ENCODE measurements at places on chromosomes 6 and 20. TPM values are rescaled to one million over a fixed set of nuclear protein-coding genes. Genes with fewer than 3 reads are reported as not detected.
A peak's percentile ranks its signal among the peaks of the same experiment; 100 is the strongest.

PSORS1C1 gene
- 0.48 TPM for total RNA-seq

ZKSCAN4 gene
- total RNA-seq: 8.8 TPM

SUMO4 gene
- 1.5 TPM for total RNA-seq

TMEM30A gene
- 65.2 TPM for total RNA-seq

MYO6 gene
- total RNA-seq: 48.1 TPM

DNA sequence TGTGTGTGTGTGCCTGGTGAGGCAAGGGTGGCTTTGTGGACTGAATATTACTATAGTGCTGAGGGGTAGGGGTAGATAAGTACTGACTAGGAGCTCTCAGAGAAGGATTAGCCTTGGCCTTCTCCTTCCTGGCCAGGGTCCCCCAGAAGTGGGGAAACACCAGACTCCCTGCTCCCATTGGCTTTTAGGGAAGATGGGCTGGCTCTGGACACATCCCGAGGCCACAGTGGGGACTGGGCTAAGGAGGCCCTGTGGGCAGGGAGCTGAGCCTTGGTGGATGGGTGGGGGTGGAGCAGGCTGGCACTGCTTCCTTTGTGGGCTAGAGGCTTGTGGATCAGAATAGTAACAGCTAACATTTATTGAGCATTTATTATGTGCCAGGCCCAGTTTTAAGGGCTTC is 3.1 kb downstream of the EPB41L1 start:
- H3K36me3 ChIP-seq: no peaks in the 10 kb centered on the region
- DNase-seq: no peak
- no peak overlapping the region for H3K4me3 ChIP-seq
- H3K27ac ChIP-seq: no peak overlapping the region

DNA sequence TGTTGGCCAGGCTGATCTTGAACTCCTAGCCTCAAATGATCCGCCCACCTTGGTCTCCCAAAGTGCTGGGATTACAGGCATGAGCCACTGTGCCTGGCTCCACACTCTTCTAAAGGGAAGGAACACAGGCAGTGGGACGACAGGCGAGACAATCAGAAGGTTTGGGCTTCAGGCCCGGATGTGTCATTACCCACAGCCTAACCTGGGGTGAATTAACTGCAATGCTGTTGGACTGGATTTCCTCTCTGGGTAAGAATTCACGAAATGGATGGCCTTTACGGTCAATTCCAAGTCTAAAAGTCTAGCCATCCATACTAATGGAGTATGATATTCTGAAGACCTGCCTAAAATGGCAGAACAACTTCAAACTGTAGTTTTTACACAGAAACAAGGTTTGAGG is 83.7 kb upstream of the CCDC28A start:
- H3K27ac ChIP-seq: no peak overlapping the region
- H3K36me3 ChIP-seq: peaks cover 2% of the 10 kb centered on the region
- no peak overlapping the region for H3K4me3 ChIP-seq
- no peaks in the 10 kb centered on the region for H3K4me1 ChIP-seq

DNA sequence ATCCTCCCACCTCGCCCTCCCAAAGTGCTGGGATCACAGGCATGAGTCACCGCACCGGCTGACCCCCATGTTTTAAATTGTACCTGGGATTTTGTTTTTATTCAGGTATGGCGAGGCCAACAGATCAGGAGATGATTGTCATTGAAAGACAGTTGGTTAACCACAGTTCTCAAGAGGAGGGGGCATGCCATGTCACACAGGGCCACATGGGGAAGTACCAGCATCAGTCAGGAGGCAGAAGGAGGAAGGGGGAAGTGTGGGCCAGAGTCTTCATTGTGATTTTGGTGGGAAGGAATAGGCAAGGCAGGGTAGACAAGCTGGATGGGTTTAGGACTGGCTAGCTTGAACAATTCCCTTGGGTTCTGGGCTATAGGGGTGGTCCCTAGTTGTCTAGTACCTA is 9.9 kb upstream of the MMP9 start:
- H3K4me3 ChIP-seq: no peak overlapping the region
- H3K27ac ChIP-seq: no peak overlapping the region
- no peaks in the 10 kb centered on the region for H3K4me1 ChIP-seq
- H3K27me3 ChIP-seq: no peaks in the 10 kb centered on the region

GRCh38 chr6:138430361-138431145 is 26.5 kb downstream of the HEBP2 start:
- no peak for DNase-seq
- no peaks in the 10 kb centered on the region for H3K4me1 ChIP-seq
- H3K27me3 ChIP-seq: no peaks in the 10 kb centered on the region
- no peak overlapping the region for H3K4me3 ChIP-seq
- no peak overlapping the region for H3K27ac ChIP-seq
- H3K36me3 ChIP-seq: peaks cover 25% of the 10 kb centered on the region

DNA sequence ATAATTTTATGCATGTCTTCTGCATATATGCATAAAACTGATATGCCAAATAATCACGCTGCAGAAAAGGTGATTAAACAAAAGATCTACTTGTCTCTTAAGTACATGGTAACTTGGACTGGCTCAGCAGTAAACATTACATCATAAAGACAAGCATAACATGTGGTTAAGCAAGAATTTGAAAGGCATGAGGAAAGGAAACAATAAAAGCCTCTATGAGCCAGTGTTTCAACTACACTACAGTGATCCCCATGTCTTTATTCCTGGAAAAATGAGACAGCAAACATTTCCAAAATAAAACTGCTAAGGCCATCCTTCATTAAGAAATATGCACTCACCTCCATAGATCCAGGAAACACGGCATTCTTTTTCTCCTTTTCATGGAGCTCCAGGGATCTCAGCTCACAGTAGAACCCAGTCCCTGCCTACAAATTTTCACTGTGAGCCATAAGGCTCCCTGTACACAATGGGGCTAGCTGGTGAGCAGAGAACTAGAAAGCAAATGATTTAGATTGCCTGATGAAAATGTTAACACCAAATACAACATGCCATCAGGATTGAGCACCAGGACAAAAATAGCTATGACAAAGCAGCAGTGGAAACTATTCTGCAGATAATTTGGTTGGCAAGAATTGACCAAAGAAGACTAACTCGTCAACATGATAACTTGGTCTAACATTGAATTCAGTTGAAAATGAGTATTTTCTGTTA is 156.1 kb downstream of the COL21A1 start:
- H3K4me3 ChIP-seq: no peak overlapping the region
- H3K27me3 ChIP-seq: no peaks in the 10 kb centered on the region
- H3K4me1 ChIP-seq: no peaks in the 10 kb centered on the region
- H3K27ac ChIP-seq: no peak overlapping the region
- peaks cover 4% of the 10 kb centered on the region for H3K36me3 ChIP-seq

- H3K27ac ChIP-seq: no peak overlapping the region
- no peak overlapping the region for H3K4me3 ChIP-seq
- no peaks in the 10 kb centered on the region for H3K36me3 ChIP-seq
- no peaks in the 10 kb centered on the region for H3K4me1 ChIP-seq
Observed at GRCh38 chr20:19802492-19803158, 44.6 kb downstream of the RIN2 start.

DNA sequence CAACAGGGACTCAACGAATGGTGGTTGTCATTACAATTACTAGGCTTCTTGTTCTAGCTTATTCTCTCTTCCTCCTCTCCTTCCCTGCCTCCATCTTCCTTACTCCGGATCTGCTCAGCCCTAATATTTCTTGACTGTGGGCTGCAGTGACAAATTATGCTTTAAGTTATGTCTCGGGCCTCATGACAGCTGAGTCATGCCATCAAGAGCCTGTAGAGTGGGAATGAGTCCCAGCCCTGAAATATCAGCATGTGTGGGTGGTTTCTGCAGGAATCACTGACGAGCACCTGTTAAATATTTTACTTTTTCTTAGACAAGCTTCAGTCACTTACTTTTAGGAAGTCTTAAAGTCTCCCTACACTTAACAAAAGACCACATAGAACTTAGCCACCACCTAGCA is 83.1 kb upstream of the CBLN4 start:
- H3K36me3 ChIP-seq: peaks cover 5% of the 10 kb centered on the region
- H3K27ac ChIP-seq: no peak overlapping the region

- H3K4me1 ChIP-seq: no peaks in the 10 kb centered on the region
- no peak overlapping the region for H3K27ac ChIP-seq
Observed at GRCh38 chr6:151422981-151423380, 28.9 kb downstream of the RMND1 start.

GRCh38 chr6:125066964-125067363 is 86.6 kb upstream of the TPD52L1 start:
- H3K4me1 ChIP-seq: 0 out of 2 replicates have a peak, but pooled peaks cover 3% of the 10 kb centered on the region
- H3K36me3 ChIP-seq: no peaks in the 10 kb centered on the region
- no peaks in the 10 kb centered on the region for H3K27me3 ChIP-seq
- H3K4me3 ChIP-seq: no peak overlapping the region

DNA sequence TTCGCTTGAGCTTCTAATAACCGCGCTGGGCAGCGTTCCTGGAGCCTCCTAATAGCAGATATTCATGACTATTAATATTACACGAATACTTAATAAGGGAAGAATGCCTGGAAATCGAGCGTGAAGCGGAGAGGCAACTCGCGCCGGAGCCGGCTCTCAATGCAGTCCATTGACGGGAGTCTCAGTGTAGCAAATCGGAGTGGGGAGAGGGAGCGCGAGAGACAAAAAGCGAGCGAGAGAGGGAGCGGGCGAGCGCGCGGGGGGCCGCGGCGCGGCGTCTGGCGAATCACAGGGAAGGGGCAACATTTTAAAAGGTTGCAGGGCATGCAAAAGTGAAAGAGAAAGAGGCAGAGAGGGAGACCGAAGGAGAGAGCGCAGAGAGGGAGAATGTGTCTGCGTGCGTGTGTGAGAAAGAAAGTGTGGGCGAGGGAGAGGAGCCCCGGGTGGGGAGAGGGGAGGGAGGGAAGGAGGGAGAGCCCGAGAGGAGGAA is 2.9 kb downstream of the TFAP2A start:
- H3K36me3 ChIP-seq: no peaks in the 10 kb centered on the region
- no peak overlapping the region for H3K27ac ChIP-seq
- H3K4me1 ChIP-seq: peaks cover 6% of the 10 kb centered on the region
- H3K27me3 ChIP-seq: peaks cover 80% of the 10 kb centered on the region
- DNase-seq: no peak
- peak overlapping the region; percentile 53 for H3K4me3 ChIP-seq

GRCh38 chr6:4930025-4930691 is 73.7 kb downstream of the RPP40 start:
- no peak overlapping the region for H3K27ac ChIP-seq
- H3K36me3 ChIP-seq: peaks cover 5% of the 10 kb centered on the region
- no peak overlapping the region for H3K4me3 ChIP-seq

GRCh38 chr6:2791450-2791974 is 26.3 kb downstream of the WRNIP1 start:
- no peak overlapping the region for H3K27ac ChIP-seq
- H3K27me3 ChIP-seq: no peaks in the 10 kb centered on the region
- DNase-seq: no peak

DNA sequence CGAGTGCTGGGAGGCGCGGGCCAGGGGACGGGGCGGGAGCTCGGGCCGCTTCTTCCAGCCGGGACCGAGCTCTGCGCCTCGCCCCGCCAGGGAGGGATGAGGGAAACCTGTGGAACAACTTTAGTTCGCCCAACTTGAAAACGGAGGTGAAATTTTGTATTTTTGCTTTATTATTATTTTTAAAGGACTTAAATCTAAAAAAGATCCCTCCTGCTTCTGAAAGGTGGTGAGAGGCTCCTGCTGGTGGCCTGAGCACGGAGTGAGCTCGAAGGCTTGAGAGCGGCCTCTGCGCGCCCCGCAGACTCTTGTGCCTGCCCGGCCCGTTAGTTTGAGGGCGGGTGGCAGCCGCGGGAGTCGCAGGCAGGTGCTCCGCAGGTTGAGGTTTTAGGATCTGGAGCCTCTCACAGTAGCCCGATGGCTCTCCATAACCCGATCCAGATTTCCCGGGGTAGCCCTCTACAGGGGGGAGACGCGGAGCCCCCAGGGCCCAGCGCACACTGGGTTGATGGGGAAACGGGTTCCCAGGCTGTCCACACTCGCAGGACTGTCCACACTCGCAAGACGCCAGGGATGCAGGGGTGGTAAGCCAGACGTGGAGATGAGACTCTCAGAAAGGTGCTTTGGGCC is 46.2 kb upstream of the SUPT3H start:
- no peaks in the 10 kb centered on the region for H3K4me1 ChIP-seq
- no peaks in the 10 kb centered on the region for H3K36me3 ChIP-seq
- H3K27ac ChIP-seq: no peak overlapping the region
- H3K27me3 ChIP-seq: peaks cover 31% of the 10 kb centered on the region

GRCh38 chr6:167130712-167131684 is 8.1 kb downstream of the CCR6 start:
- H3K27me3 ChIP-seq: no peaks in the 10 kb centered on the region
- no peaks in the 10 kb centered on the region for H3K4me1 ChIP-seq
- no peak overlapping the region for H3K27ac ChIP-seq
- no peak for DNase-seq
- H3K36me3 ChIP-seq: no peaks in the 10 kb centered on the region

DNA sequence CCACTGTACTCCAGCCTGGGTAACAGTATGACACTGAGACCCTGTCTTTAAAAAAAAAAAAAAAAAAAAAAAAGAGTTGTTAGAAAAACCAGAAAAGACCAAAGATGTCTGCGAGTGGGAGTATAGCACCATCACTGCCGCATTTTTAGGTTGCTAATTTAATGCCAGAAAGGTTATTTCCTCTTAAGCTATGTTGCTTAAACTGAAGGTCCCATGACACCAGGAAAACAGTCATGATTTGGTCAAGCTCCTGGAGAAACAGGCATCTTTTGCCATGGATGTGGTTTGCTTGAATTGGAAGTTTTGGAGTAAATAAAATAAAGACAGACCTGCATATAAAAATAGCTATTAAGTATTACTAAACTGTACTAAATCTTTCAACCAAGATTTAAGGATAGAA is 68.3 kb upstream of the TNFRSF21 start:
- H3K4me1 ChIP-seq: no peaks in the 10 kb centered on the region
- H3K4me3 ChIP-seq: no peak overlapping the region
- H3K27me3 ChIP-seq: no peaks in the 10 kb centered on the region
- H3K36me3 ChIP-seq: no peaks in the 10 kb centered on the region
- DNase-seq: no peak

- no peaks in the 10 kb centered on the region for H3K27me3 ChIP-seq
- no peaks in the 10 kb centered on the region for H3K4me1 ChIP-seq
- no peak overlapping the region for H3K4me3 ChIP-seq
- H3K27ac ChIP-seq: no peak overlapping the region
Observed at GRCh38 chr6:35076997-35077712, 64.0 kb downstream of the TCP11 start.

DNA sequence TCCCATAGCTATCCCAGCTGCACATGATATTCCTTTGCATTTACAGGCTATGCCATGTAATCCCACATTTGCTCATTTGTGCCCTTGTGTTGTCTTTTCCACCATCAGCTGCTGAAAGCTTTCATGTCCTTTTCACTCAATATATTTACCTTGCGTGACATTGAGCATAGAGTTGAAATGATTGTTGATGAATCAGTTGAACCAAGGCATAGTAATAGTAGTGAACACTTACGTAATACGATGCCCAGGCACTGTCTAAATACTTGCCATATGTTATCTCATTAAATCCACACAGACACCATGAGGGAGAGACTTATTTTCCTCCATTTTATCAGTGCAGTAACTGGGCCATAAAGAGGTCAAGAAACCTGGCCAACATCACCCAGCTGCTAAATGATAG is 13.1 kb downstream of the RNF8 start:
- H3K27ac ChIP-seq: no peak overlapping the region
- H3K4me3 ChIP-seq: no peak overlapping the region
- no peaks in the 10 kb centered on the region for H3K27me3 ChIP-seq
- DNase-seq: no peak
- no peaks in the 10 kb centered on the region for H3K4me1 ChIP-seq
- H3K36me3 ChIP-seq: peaks cover 50% of the 10 kb centered on the region

- H3K27ac ChIP-seq: no peak overlapping the region
- H3K36me3 ChIP-seq: no peaks in the 10 kb centered on the region
- H3K4me3 ChIP-seq: no peak overlapping the region
- no peak for DNase-seq
- no peaks in the 10 kb centered on the region for H3K4me1 ChIP-seq
Observed at GRCh38 chr20:33191955-33192354, 24.0 kb downstream of the BPIFA2 start.

All from H9 (cell line).